HS-27A (cell line): ENCODE measurements at places on chromosomes 2 and 18.

DNA sequence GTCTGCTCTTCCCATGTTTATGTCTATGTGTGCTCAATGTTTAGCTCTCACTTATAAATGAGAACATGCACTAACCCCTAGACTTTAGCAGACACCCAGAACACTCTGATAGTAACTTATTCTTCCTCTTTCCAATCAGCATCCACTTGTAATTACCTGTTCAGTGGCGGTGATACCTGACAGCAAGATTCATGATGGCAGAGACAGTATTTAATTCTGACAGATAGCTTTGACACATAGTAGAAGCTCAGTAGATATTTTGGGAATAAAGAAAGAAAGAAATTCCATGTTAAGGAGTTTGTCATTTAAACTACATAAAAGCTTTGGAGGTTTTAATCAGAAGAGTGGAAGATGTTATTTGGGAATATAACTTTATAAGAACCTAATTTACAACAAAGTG, 171.3 kb downstream of the CDH7 start:
- DNase-seq, result no peak

GRCh38 chr2:41896186-41896846, 151.5 kb upstream of the PKDCC start:
- DNase-seq, result no peak

DNA sequence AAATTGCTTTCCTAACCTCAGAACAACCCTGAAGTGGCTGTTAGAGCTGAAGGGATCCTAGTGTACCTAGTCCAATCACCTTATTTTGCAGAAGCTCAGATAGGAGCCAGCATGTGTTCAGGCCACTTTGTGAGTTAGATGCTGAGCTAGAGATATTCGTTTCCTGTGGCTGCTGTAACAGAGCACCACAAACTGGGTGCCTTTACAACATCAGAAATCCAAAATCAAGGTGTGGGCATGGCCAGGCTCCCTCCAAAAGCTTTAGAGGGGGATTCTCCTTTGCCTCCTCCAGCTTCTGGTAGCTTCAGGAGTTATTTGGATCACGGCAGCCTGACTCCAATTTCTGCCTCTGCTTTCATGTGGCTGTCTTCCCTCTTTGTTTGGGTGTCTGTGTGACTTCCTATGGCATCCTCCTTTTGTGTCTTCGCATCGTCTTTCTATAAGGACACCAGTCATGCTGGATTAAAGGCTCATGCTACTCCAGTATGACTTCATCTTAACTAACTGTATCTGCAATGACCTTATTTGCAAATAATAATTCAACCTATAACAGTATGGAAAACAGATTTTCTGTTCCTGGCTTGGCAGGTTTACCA, 86.3 kb upstream of the TGFA start:
- no peak for DNase-seq

DNA sequence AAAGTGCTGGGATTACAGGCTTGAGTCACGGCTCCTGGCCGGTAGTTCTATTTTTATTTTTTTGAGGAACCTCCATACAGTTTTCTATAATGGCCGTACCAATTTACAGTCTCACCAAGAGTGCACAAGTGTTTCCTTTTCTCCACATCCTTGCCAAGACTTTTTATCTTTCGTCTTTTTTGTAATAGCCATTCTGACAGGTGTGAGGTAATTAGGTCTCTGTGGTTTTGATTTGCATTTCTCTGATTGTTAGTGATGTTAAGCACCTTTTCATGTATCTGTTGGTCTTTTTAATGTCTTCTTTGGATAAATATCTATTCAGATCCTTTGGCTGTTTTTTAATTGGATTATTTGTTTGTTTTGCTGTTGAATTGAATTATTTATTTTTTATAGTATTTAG, 9.3 kb downstream of the ARMC9 start:
- DNase-seq, result no peak

- no peak for DNase-seq
Measured at GRCh38 chr18:41955688-41956087, 654 bp downstream of the PIK3C3 start.

GRCh38 chr2:19114754-19115231, 243.6 kb downstream of the OSR1 start:
- DNase-seq, result no peak

DNA sequence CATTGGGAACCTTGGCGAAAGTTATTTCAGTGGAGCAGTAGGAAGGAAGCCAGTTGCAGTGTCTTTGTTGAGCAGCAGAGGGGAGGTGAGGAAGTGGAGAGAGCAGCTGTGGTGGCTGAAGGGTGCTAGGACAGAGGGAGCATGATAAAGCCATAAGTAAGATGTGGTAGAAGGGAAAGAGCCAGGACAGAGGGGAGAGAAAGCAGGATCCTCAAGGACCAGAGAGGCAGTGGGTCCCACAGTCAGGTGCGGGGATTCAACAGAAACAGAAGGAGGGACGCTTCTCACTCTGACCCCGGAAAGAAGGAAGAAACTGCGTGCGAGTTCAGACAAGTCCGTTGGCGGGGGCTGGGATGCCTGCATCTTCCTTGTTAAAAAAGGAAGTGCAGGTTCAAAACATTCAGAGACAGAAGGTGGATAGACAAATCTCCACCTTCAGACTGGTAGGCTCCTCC, at the start of gene CXCR2:
CXCR2 (plus strand) TSS at position 403 of the 455 bp plus-strand sequence. CDS start 8,774 bp downstream, outside the sequence.
- no peak for DNase-seq

DNA sequence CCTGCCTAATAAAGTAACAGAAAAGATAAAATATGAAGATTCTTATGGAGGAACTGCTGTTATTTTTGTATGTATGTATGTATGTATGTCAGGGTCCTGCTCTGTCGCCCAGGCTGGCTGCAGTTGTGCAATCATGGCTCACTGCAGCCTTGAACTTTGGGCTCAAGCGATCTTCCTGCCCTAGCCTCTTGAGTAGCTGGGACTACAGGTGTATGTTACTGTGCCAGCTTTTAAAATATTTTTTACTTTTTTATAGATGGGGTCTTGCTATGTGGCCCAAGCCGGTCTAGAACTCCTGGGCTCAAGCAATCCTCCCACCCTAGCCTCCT, 26.7 kb downstream of the ANKRD29 start:
- no peak for DNase-seq

DNA sequence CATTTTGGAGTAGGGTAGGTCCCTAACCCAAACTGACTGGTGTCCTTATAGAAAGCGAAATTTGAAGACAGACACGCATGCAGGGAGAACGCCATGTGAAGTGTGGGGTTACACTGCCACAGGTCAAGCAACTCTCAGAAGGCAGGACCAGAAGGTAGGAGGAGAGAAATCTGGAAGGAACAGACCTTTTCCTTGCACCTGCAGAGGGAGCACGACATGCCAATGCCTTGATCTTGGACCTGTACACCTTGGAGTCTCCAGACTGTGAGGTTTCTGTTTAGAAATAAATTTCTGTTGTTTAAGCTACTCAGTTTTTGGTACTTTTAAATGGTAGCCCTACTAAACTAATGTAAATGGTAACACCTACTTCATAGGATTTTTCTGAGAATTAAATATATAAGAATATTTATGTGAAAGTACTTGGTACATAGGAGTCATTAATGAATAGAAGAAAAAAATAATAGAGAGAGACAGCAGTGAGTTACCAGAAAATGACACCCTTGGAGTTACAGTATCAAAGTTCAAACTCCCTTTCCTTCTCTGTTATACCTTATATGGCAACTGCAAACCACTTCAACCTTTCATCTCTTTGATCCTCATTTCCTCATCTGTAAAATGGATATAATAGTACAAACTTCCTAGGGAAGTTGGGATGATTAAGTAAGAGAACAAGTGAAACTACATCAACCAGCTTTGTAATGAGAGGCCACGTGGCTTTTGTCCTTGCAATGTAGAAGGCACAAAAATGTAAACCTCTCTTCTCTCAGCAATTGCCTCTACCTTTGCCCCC, 184.9 kb upstream of the PARD3B start:
- no peak for DNase-seq

DNA sequence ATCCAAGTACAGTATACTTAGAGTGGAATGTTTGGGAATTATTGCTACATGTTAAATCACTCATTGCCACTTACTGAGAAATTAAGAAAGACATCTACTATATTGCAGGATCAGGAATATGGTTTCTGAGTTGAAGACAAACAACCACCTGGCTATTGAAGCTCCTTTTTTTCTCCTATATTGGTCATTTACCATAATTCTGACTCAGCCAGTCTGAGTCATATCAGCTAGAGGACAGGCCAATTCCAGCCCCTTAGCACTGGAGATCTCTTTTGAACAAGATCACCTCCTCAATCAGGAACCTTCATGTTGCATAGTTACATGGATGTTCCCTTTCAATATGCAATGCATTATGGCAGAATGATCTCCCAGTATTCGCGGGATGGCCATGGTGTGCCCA, 42.7 kb upstream of the CDH19 start:
- DNase-seq, result no peak

DNA sequence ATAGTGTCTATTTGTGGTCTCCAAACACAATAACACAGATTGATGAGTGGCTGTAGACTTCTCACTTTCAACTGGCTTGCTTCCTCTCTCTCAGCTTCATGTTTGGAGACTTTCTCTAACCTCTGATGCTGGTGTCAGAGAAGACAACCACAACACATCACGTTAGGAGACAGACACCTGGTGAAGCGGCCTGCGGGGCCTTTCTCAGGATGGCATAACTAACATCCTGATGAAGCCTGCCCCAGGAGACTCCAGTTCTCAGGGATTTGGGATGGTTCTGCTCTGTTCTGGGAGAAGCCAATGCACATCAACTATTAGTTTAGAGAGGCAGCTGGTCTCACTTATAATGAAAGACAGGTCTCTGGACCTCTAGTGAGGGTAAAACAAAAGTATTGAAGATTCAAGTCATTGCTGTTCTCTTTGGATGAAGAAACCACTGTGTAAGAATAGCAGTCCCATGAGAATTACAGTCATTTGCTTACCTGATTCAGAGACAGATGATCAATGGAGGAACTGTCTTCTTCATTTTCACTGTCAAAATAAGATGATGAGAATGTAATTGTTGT, 2.0 kb downstream of the IL1A start:
- no peak for DNase-seq

DNA sequence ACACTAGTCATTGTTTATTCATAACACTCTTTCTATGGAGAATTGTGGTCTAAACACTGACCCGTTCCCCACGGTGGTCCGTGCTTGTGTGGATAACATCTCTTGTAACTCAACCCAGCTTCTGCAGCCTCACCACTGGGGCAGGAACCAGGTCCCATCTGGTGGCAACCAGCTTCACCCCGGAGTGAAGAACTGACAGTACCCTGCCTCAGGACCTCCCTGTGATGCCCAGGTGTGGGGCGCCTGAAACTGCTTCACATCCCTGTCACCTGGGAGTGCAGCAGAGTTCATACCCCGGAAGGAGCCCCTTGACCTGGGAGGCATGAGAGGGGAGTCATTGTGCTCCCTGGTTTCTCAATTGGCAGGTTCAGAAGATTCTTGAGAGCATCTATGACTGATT, 81.1 kb downstream of the LONRF2 start:
- no peak for DNase-seq

DNA sequence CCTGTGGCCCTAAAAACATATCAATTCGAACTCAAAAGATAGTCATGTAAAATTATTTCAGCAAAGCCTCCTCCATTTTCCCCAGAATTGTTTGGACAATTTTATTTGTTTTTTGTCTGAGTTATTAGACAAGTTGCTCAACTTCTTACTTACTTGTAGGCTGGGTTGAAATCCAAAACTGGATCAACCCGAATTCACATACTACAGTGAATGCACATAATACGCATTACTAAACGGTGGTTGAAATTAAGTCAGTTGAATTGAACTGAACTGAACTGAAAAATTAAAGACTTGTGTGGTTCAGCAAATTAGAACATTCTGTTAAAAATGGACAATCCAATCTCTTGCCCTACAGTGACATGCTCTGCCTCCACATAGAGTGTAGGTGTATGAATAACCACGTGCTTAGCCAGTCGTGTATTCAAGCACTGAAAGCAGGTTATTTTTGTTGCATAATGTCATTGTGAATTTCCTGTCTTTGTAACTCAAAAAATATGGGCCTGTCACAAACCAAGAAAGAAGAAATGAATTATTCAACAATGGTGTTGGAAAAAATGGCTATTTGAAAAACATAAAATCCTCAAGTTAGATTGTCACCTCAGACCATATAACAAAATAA, 441.0 kb downstream of the TXNL1 start:
- no peak for DNase-seq
